AG09309 (cell line): ENCODE measurements at places on chromosomes 6 and 20.

GRCh38 chr20:25050501-25051350, 7.2 kb downstream of the ACSS1 start:
- DNase-seq: no peak

- no peak for DNase-seq
These were observed 360.2 kb downstream of the PREX1 start for GRCh38 chr20:48467622-48468021.

GRCh38 chr6:53065266-53066076, at the start of gene FBXO9:
TSS of gene FBXO9 (plus strand) at chr6:53065404. CDS start at chr6:53065790, 386 bp downstream.
- DNase-seq: no peak

GRCh38 chr20:10798811-10799210, 125.0 kb upstream of the JAG1 start:
- no peak for DNase-seq

GRCh38 chr20:21291026-21291425, 12.1 kb upstream of the XRN2 start:
- no peak for DNase-seq
